Caco-2 (cell line): ENCODE measurements at places on chromosomes 1 and 21.

GRCh38 chr1:204692841-204693356 lies 7.4 kb upstream of the LRRN2 start:
- no peak for DNase-seq

- no peak for DNase-seq
These were observed 440.5 kb downstream of the SMYD3 start for GRCh38 chr1:246066573-246066972.

GRCh38 chr1:111193712-111194480 lies 6.5 kb downstream of the DENND2D start:
- no peak for DNase-seq

DNA sequence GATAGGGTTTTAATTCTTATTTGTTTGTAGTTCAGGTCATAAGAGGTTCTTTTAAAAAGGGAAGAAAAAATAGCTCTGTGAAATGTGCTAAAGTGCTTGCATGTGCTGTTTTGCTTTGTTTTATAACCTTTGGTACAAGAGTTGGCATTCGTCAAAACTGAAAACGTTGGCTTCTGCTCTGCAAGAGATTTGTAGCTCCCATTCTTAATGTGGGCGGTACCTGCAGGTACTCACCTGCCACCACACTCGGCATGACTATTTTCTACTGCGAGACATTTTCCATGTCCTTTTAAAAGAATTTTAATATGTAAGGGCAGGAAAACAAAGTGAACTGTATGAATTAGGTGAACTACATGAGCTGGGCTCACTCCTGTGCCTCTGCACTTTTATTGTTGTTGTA lies 92.6 kb downstream of the ADARB1 start:
- no peak for DNase-seq

DNA sequence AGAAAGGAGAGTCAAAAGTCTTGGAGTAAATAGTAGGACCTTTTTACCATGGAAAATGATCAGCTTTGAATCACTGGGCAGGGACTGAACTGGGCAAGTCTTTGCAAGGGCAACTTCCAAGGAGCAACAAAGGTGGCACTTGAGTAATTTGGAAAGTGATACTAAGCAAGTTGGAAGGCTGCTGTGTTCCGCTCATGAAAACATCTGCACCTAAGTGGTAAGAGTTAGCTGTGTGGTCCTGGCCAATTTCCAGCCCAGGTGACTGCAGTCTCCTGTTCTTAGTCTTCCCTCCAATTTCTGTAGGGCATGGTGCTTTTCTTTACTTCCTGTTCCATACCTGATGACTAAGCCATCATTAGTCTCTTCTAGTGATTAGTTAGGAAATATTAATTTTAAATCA lies 35.5 kb upstream of the PRDM2 start:
- DNase-seq, result no peak

DNA sequence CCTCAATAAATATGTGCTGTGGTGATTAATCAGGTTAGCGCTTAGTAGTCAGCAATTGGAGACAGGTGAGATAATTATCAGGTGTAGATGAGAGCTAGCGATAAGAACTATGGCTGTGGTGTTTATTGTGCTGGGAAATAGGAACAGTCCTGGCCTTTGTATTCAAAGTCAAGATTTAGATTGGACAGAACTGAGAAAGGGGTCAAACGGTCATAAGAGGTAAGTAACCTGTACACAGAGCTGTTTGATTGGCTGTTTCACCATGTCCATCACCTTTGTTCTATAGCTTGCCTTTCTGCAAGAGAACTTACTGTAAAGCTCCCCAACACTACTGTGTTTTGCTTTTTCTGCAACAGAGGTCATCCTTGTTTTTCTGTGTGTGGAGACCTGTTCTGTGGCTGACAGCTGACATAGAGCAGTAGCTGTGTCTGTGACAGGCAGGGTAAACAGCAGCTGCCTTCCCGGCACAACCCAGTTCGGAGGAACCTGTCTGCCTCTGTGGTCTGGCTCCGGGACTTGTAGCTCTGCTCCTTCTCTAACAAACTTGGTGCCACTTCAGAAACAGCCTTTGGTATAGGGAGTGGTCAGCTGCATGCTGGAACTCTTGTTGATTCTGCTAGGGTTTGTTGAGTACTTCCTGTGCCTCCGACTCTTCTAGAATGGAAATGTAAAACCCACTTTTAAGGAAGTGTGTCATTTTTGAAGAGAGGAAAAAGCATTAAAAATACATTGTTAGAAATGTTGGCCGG lies 21.1 kb upstream of the CDC42 start:
- no peak for DNase-seq

DNA sequence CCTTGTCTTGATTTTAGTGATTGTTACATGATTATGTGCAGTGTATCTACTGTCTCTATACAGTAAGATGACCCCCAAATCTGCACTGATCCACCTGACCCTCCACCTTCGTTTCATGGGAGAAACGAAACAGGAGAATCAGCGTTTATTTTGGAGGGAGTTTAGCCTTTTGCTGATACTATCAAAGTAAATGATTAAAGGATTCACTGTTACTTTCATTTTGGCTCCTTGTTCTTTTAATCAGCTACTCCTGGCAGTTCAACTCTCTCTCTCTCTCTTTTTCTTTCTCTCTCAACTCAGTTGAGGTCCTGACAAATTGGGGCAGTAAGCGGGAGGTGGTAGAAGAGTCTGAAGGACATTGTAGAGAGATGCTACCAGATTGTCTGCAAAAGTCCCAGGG lies 9.9 kb upstream of the OR6K3 start:
- DNase-seq, result no peak

DNA sequence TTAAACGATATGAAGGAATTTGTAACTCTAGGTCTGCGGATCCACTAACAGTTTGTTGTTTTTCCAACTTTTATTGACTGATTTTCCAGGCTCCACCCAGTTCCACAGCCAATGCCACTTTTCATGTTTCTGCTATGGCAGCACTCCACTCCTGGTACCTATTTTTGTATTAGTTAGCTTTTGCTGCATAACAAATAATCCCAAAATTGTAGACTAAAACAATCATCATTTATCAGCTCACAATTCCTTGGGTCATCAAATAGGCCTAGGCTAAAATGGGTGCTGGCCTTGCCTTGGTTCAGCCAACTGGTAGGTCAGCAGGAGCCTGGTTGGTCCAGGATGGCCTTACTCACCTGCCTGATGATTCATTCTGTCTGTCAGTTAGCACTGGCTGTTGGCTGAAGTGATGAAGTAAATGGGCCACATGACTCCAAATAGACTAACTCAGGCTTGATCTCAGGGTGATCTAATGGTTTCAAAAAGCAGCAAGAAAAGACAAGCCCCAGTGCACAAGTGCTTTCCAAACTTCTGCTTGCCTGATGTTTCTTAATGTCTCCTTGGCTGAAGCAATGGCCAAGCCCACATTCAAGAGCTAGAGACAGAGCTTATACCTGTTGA lies 3.2 kb upstream of the C8B start:
- DNase-seq, result no peak

- DNase-seq, result no peak
These were observed 12.3 kb downstream of the MAN1C1 start for GRCh38 chr1:25628741-25629421.

DNA sequence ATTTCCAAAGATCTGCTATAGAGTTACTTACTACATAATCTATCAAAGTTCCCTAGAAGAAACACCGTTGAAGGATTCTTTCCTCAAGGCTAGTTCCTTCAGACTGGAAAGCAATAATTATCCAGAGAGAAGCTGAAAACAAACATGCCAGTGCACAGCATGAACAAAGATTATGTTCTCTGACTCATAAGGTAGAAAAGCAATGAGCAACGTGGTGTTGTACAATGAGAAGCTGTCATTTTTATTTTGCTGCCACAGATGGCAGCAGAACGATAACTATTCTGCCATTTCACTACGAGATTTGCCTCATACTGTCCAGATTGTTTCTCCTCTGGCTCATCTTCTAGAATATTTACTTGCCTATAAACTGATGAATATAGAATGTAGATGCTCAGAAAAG lies 10.7 kb downstream of the EXTL2 start:
- DNase-seq, result peak; percentile 4

- DNase-seq, result no peak
These were observed 151.0 kb downstream of the NUF2 start for GRCh38 chr1:163472651-163473248.

DNA sequence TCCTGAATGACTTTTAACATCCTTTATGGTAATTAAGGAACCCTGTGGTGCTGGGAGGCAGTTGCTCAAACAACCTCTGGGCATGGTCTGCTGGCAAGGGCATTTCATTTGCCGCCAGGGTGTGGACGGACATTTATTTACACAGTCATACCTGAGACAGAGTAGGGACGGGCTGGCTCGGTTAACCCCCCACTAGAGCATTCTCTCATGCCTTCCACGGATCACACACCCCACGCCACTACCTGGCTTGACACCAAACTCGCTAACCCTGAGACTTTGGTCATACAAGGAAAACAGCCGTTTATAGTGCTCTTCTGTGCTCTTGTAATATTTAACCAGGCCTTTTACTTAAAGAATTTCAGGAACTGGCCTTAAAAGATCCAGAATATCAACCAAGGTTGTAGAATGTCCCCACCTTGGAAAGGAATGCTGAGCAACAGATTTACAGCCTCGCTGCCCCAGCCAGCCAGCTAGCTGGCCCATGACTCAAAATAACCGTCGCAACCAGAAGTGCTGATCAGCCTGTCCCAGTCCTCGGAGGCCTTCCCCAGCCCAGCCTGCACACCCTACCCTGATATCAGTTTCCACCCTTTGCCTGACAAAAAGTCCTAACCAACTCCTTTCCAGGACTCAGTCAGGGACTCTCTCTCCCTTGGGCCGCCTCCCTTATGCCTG lies 6.5 kb upstream of the PDXK start:
- DNase-seq, result peak; percentile 91

DNA sequence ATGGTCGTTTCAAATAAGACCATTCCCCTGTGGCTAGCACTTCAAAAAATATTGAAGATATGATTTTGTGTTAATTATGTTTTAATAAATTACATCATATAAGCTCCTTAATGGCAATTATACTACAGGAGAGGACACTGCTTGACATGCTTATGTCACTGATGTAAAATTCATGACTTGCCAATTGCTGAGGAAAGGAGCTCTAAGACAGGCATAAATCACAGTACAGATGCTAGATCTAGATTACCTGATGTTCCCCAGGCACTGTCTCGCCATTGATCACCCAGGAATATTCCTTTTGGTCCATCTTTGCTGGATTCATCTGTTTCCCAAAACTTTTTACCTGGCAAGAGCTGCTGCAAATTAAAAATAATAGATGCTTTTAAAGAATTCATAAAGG lies 58.8 kb downstream of the PUM1 start:
- DNase-seq, result no peak

DNA sequence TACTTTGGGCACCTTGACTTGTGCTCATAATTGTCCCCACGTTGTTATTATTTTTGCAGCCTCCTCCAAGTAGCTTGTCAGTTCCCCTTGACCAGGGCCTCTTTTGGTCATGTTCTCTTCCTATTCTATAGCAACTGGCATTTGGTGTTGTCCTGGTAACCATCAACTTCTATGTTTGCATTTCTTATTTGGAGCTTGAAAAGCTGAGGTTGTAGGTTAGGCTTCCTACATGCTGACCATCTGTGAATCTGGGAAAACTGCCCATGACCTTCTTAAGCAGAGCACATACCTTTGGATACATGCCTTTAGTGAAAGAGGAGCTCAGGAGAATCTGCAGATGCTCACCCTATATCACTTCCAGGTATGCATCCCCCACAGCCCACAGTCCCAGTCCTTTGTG lies 160.8 kb downstream of the HHAT start:
- no peak for DNase-seq
